ENCODE measurements at places on chromosomes 5 and 9.

DNA sequence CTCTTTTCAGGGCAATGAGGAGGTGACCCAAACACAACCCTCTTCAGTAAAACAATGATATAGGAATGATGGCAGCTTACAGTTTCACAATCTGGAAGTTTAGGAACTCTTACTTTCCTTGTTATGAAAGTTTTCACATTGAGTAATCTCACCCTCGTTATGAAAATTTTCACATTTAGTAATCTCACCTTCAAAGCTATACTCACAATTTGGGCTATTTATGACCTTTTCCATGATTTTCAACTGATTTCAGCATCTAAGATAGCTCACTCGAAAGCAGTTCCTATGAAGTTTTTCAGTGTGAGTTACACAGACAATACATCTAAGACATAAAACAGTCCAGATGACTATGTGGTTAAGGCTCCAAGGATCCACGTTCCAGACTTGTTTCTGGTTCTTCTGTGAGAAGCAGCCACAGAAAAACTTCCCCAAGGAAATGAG lies 57.1 kb downstream of the FOXD1 start:
- no peak for DNase-seq

GRCh38 chr9:33837138-33837537 lies 20.2 kb downstream of the UBE2R2 start:
- no peak for DNase-seq

DNA sequence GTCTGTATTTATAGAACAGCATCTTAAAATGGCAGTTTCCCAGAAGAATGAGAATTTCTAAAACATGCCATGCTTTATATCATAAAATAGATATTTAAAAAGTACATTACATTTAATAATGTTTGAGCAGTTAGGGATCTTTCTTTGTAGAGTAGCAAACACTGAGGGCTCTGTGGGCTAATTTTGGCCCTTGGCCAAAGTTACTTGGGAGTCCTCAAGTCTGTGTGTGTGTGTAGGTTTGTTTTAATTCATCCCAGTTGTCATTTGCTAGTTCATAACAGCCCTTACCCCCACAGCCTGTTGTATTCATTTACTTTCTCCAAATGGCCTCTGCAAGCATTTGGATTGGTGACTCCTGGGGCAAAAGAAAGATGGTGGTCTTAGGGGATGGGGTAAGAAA lies 576.4 kb upstream of the SGCD start:
- DNase-seq = no peak

GRCh38 chr5:151463137-151464029 lies 16.0 kb downstream of the SLC36A1 start:
- no peak for DNase-seq

DNA sequence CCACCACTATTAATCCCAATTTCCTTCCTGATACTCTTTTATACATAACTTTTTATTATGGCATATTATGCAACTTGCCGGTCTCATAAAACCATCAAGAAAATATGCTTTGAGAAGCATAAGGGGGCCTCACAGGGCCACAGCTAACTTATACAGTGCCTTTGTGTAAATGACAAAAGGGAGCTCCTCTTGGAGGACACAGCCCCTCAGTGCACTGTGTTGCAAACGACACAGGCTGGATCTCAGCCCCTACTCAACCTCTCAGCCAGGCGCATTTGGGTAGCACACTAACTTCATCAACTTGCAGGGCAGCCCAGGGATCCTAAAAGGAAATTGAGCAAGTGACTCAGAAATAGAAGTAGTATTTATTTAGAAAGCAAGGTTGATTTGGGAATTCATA lies 35.4 kb downstream of the RIGI start:
- no peak for DNase-seq

- DNase-seq = no peak
These were observed 231.8 kb downstream of the PIK3R1 start for GRCh38 chr5:68447136-68447929.

DNA sequence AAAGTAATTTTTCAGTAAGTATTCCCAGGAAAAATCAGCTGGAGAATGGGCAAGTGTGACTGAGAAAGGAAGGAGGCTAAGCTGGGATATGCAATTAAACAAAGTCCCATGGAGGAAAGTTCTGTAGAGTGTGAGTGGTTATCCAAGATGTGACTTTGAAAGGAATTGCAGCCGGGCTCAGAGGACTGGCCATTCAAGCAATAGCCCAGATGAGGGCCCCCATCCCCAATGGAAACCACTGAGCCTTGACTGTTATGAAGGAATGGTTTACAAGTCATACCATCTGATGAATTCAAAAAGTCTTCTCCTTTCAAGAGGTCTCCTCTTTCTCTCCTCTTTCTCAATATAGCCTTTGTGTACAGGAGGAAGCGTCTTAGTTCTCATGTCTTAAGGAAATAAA lies 6.5 kb downstream of the LVRN start:
- DNase-seq = no peak

DNA sequence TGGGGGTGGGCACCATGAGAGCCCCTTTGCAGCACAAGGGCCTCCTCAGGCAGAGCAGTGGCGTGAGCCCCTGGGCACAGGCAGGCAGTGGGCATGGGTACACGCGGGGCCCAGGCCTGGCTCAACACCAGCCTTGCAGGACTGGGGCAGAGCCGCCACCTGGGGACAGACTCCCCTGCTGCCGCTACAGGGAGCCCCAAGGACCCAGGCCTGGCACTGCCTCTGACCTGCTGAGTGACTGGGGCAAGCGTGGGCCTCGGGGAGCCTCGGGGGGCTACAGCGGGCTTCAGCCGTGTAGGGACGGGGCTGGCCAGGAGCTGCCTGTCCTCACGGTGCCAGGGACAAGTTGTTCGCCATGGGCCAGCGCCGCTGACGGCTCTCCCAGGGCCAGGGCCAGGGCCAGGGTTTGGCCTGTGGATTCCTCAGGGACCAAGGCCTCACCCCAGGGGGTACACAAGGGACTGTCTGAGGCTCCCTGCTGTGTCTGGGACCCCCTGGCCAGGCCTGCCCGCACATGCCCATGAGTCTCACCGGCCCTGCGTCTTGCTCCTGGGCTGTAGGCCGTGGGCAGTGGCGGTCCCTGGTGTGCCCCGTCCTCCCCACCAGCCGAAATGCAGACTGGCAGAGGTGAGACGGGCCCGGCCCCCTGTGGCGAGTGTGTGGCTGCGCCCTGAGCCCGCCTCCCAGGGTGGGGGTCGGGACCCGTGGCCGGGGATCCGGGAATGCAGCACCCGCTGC lies 42.5 kb downstream of the KCNT1 start:
- DNase-seq = no peak

DNA sequence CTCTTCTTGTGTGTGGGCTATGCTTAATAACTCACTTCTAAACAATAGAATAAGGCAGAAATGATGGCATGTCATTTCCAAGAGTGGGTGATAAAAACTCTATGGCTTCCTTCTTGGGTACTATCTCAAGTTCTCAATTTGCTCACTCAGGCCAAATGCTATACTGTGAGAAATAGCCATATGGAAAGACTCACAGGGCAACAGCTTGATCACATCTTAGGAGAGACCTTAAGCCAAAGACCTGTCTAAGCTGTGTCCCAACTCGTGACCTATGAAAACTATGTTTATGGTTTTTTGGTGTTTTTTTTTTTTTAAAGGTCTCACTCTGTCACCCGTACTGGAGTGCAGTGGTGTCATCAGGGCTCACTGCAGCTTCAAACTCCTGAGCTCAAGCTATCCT lies 2.1 kb upstream of the UIMC1 start:
- DNase-seq = no peak

DNA sequence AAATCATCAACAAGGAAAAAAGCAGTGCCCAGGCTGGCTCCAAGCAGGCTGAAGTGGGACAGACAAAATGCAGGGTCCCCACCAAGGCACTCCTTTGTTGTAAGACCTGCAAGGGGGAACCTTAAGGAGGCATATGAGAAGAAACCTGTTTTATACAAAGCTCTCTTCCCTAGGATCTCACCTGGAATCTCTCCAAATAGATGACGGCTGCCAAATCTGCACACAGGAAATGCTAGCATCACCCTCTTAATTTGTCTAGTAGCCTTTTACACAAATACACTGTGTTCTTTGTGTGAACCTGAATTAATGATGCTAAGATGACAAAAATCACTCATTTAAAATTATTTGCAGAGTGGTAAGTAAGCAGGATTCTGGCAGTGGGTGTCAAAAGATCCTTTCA lies 280.2 kb downstream of the SPOCK1 start:
- no peak for DNase-seq

DNA sequence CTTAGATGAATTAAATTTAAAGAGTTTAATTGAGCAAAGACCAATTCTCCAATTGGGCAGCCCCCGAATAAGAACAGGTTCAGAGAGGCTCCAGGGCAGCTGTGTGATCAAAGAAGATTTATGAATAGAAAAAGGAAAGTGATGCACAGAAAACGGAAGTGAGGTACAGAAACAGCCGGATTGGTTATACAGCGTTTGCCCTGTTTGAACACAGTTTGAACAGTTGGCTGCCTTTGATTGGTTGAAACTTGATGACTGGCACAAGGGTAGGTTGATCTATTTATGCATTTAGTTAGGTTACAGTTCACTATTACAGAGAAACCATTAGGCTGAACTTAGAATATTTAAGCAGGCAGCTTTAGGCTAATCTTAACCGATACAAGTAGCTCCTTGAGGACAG lies 29.5 kb downstream of the NIM1K start:
- no peak for DNase-seq

DNA sequence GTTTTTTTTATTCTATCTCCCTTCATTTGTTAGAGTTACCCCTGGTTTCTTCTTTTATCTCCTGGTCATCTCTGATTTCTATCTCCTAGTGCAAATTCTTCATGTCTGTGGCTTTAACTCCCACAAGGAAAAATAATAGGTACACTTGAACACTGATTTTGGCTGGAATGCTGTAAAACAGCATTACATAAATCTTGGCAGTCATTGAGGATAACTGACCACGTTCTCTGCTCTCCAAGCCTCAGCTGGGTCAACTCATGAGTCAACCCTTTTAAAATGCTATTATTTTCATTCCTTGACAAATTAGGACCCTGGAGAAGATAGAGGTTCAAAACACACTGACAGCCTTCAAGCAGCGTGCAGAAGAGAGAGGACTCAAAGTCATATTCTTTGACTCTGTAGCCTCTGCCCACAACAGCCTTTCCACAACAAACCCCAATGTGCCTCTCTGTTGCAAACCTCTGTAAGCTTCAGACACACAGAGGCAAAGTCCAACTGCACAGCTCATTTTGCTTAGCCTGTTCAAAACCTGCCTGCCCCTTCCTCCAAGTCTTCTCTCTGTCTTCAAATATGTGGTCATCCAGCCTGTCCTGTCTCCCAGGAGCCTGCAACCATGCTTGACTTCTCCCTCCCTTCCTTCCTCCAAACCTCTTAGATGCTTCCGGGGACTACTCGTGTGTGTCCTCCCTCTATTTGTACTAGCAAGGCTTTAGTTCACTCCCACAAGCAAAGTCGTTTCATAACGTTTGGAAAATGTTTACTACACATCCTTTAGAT lies 398.4 kb downstream of the MED10 start:
- no peak for DNase-seq

DNA sequence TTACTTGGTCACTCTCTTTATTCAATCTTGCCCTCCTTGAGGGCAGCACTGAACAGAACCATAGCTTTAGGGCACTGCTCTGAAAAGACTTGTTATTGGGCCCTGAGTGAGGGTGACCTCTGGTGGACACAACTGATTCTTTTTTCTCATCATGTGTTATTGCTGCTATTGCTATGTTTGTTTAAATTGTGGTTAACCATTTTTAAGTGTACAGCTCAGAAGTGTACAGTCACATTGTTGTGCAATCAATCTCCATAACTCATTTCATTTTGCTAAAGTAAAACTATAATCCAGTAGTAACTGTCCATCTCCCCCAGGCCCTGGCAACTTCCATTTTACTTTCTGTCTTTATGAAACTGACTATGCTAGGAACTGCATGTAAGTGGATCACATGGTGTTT lies 351.1 kb upstream of the RIOK2 start:
- peak; percentile 35 for DNase-seq

DNA sequence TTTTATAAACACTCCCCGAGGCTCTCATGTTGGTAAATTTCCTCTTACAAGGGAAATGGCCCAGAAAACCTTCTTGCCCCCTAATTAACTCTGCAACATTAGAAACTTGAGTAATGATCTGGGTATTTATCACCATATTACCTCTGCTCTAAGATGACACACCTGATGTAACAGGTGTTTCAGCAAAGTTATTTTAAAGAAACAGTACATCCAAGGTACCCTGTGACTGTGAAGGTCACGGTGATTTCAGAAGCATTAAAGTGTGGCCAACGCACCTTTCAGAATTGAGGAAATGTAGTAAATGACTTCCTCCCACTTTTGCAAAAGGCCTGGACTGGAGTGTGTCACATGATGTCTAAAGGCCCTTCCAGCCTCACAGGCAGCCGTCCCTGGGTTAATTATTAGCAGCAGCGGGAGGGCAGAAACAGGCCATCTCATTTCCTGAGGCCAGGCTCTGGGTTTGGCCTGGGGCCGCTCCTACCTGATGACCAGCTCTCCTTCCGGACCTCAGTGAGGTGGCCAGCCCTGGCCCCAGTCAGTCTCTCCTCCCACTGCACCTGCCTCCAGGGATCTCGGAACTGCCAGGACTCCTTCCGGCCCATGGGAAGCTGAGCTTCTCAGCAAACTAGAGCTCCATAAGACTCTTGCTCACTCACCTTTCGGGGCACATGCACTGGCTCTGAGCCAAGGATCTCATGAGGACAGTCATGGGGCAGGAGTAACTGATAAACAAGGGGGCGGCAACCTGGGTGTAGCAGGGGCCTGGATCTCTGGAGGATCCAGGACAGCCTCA lies 20.7 kb downstream of the PTPN3 start:
- DNase-seq = no peak

GRCh38 chr5:166823360-166823759 lies 1468.1 kb upstream of the WWC1 start:
- no peak for DNase-seq

DNA sequence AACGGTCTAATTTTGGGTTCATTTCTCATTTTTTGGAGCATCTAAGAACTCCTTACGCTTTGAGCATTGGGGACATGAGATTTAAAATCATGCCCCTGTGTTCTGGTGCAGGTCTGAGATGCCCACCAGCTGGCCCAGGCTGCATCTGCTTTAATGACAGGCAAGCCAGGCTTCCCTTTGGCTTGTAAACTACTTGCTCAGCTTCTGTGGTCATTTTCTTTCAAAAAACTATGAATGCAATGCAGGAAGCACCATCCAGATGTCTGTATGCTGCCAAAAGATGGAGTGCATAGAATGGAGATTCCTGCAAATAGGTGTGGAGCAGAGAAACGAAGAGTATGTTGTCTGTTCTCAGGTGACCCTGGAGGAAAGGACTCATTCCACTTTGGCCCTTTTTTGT lies 399.9 kb upstream of the ADAMTSL1 start:
- no peak for DNase-seq

- no peak for DNase-seq
These were observed at the start of gene GRM6 for GRCh38 chr5:178994580-178995340. GRM6 (minus strand) TSS chr5:178995320; CDS start chr5:178994944, 376 bp downstream.

DNA sequence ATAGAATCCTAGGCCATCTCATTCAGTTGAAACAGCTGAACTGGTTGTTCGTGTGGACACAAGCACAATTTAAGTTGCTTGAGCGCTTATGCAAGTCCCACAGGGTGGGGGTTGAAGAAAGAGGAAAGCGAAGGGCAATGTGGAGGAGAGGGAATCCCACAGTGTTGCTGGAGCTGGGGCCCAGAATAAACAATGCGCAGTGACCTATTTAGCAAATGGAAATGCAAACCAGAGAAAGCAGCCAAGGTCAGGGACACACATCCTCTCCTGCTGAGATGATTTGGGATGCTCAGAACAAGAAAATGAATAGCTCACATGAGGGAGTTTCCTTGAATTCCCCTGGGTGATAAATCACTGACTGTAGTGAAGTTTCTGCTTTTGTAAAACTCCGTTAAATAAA lies 838.3 kb downstream of the TLE4 start:
- DNase-seq = no peak

GRCh38 chr5:43561356-43561755 lies 4.5 kb upstream of the PAIP1 start:
- no peak for DNase-seq

All from GM12864 (cell line).